Kidney (tissue), 22 donors: ENCODE measurements at places on chromosomes 7 and 10. TPM values are rescaled to one million over a fixed set of nuclear protein-coding genes. Genes with fewer than 3 reads are reported as not detected.

GRCh38 chr10:121129266-121129665 is 278.1 kb downstream of the WDR11 start:
- no peak for DNase-seq

- no peak for DNase-seq
These were observed 185.0 kb downstream of the PDE1C start for GRCh38 chr7:31885171-31885570.

DNA sequence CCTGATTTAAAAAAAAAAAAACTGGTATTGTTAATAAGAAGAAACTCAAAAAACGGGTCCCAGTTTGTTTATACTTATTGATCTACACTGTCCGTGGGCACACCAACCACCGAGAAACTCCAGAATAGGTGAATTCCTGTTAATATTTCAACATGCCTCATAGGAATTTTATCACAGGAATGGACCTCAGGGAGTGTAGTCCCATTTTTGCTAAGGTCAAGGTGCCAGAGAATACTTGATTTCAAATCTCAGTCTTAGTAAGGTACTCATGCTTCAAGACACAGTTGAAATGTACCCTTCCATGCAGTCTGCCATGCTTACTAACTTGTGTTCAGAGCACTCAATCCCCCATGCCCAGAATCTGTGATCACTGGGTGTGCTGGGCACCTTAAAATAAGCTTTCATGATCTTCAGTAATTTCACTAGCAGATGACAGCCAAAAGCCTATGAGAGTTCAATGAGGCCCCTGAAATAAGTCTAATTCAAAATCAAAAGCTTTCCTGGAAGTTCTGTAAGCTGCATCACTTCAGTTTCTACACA is 385.7 kb downstream of the TNS3 start:
- no peak for DNase-seq

GRCh38 chr7:43785420-43785819 is 26.9 kb downstream of the BLVRA start:
- DNase-seq, result no peak

- no peak for DNase-seq
These were observed 218.1 kb upstream of the FOXP2 start for GRCh38 chr7:114196517-114196916.

Gene CALCR
- 5.3 TPM for total RNA-seq

Gene CEP55
- 0.88 TPM for total RNA-seq

Gene AMPH
- 1.2 TPM for total RNA-seq
